DND-41 (cell line): ENCODE measurements at places on chromosomes 2 and 18.

GRCh38 chr18:7924616-7925015, 357.5 kb downstream of the PTPRM start:
- DNase-seq: no peak

DNA sequence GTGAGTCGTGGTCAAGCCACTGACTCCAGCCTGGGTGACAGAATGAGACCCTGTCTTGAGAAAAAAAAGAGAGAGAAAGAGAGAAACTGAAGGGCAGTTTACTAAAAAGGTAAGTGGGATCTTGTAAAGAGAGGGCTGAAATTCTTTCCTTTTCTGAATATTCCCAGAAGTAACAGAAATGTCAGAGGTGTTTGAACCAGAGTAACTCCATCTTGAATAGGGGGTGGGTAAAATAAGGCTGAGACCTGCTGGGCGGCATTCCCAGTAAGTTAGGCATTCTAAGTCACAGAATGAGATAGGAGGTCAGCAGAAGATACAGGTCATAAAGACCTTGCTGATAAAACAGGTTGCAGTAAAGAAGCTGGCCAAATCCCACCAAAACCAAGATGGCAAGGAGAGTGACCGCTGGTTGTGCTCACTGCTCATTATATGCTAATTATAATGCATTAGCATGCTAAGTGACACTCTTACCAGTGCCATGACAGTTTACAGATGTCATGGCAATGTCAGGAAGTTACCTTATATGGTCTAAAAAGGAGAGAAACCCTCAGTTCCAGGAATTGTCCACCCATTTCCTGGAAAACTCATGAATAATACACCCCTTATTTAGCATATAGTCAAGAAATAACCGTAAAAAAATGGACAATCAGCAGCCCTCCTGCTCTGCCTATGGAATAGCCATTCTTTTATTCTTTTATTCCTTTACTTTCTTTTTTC, 1334.3 kb upstream of the ZEB2 start:
- DNase-seq: no peak

- DNase-seq: peak; percentile 69
These were observed 19.1 kb downstream of the RTP5 start for GRCh38 chr2:241888641-241889040.

DNA sequence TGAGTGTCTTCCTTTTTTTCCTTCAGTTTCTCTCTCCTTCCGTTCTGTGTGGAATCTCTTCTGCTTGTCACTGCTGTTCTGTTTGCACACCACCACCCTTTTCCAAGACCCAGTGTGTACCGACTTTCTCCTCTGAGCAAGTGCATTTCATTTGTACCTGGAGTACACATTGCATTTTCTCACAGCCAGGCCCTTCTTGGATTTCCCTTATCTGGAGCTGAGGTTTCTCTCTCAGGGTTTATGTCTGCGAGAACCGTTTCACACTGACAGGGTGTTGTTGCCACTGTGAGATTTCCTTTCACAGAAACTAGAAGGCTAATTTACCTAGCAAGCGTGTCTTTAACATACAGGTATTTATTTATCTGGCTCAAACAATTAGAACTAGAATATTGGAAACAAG, 26.2 kb downstream of the NCOA1 start:
- DNase-seq: no peak

GRCh38 chr2:220696280-220696669, 875.8 kb downstream of the EPHA4 start:
- no peak for DNase-seq

GRCh38 chr2:226211439-226211838, 588.2 kb downstream of the IRS1 start:
- DNase-seq: no peak

DNA sequence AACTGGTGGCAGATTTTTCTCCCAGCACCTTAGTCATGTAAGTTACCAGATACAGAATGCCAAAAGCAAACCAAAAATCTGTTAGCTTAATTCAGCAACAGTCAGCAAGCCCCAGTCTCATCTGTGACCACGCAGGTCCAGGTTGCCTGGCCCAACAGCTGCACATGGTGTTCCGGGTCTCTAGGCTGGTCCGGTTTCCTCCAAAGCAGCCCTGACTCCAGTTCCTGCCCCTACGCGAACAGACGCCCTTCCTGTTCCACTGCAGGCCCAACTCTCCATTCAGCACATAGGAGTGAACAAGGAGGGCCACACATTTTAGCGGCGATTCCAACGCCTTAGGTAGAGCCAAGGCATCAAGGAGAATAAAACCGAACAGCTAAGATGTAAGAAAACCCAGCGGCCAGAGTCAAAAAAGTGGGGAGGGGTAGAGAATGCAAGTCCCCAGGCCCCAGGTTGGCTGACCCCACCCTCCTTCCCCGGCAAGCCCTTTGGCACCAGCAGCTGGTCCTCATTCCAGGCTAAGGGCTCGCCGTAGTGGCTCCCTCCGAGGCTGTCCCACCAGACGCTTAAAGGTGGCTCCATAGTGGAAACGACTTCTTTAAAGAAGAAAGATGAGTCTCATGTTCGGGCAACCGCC, 1.5 kb downstream of the STK25 start:
- DNase-seq: no peak
